Fibroblast of skin of right biceps (primary cell): ENCODE measurements at places on chromosomes 13 and 19.

- no peak for DNase-seq
Measured at GRCh38 chr19:11479898-11480714, 740 bp downstream of the ELAVL3 start.

- DNase-seq = no peak
Measured at GRCh38 chr13:40613192-40613818, 53.1 kb downstream of the FOXO1 start.

DNA sequence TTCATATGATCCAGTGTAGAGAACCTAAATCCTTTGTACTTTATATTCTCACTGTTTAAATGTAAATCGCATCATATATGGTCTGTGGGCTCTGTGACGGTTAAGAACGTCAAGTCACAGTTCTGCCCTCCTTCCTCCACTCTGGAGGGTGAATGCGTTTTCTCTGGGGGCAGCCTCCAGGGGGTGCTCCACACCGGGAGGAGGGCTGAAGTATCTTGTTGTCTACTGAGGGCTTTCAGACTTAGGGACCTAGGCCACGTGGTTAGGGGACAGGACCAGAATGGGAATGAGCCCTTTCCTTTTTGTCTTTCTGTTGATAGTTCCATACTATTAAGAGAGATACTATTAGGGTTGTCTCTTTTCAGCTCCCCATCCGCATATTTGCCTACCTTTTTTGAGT lies 504.9 kb downstream of the FGF9 start:
- DNase-seq = no peak

DNA sequence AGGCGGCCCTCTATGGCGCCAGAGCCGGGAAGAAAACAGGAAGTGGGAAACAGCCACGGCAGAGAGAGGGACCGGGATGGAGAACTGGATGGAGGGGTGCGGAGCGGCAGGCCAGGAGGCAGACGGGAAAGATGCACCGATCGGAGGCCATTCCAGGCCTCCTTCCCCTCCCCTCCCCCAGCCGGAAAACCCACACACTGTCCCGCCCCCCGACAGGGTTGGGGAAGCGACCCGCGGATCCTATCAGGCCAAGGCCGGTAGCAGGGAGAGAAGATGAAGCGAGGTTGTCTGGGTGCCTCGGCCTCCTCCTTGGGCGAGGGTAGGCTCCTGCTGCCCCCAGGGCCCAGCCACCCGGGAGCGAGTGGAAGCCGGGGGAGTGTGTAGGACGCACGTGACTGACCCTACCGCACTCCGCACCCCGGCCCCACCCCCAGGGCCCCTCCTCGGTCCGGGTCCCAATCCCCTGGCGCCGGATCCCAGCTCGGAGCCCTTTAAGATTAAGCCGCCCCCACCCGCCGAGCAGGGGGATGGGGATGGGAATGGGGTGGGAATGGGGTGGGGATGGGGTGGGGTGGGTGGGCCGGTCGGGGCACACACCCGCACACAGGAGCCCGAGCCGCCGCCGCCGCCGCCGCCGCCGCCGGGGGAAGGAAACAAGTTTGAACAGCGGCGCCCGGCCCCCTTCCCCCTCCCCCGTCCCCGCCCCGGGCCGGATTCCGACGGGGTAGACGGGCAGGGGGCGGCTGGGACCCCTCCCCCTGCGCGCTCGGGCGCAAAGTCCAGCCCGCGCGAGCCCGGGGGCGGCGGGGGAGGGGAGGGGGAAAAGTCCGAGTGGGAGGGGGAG lies 1.5 kb downstream of the ERF start:
- peak; percentile 73 for DNase-seq

GRCh38 chr19:5489551-5489950 lies 34.3 kb downstream of the ZNRF4 start:
- no peak for DNase-seq
